ENCODE measurements at places on chromosomes 7 and 10. TPM values are rescaled to one million over a fixed set of nuclear protein-coding genes. Genes with fewer than 3 reads are reported as not detected.

Gene SYT15B
- total RNA-seq: 2.7 TPM

Gene OPN4
- not detected for total RNA-seq

Gene PSD
- 0.42 TPM for total RNA-seq

Gene NPC1L1
- total RNA-seq: 0.03 TPM

Gene GNAI1
- total RNA-seq: 35.4 TPM

Gene LRIT1
- total RNA-seq: not detected

Gene AP5Z1
- 48.3 TPM for total RNA-seq
